ENCODE measurements at places on chromosomes 1 and 21.

- DNase-seq: no peak
Measured at GRCh38 chr1:42949312-42950115, 9.2 kb downstream of the SLC2A1 start.

DNA sequence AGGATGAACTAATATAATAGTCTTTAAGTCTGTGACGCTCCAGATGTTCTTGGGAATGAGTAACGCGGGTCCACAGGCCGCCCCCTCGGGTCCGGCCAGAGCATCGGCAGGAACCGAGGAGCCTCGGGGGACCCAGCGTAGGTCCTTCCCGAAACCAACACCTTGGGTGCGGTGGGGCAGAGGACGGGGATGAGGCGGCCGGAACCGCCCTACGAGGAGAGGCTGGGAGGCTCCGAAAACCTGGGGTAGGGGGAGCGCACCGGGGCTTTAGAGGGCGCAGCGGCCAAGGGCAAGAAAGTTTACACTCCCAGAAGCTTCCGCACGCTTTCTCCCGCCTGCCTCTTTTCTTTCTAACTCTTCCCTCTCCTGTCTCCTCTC is 7.1 kb downstream of the DMRTA2 start:
- DNase-seq: no peak

DNA sequence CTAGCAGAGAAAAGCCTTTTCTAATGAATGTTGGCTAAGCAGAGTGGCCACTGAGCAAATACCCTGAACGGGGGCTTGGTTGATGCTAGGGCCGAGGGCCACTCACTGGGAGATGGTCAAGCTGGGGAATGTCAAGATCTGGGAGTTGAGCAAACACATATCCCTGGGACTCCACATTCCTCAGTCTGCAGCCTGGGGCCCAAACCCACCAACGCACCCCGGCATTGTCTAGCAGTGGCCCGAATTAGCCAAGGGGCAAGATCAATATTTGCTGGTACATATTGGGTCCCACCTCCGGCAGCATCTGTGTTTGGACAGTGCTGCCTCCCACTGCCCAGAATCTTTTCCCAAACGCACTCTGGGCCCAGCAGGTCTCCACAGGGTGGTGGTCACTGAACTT is 144.1 kb downstream of the TRABD2B start:
- DNase-seq: no peak

- DNase-seq: no peak
Measured at GRCh38 chr1:185368913-185369491, 52.0 kb upstream of the IVNS1ABP start.

DNA sequence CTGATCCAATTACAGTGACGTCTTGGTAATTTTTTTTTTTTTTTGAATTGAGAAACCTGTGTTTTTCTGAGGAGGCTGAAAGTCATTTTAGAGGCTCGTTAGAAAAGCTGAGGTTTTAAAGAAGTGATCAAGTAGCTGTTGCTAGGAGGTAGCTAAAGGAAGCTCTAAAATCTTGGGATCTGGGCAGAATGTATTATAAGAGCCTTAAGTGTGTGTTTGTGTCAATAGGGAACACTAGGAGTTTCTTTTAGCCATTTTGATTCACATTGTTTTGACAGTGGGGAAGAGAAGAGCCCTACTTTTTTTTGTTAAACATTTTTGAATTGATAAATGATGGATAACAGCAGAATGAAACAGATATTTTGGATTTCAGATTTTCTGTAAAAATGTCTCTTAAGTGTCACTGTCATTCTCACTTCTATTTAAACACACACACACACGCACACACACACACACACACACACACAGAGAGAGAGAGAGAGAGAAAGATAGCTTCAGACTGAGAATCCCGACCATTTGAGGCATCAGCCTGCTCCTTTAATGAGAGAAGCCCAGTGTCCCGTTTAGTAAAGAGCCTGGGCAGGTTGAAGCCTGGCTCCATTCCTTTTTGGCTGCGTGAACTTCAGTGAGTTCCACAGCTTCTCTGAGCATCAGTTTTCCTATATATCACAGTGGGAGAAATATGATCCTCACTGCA is 79.1 kb upstream of the GPR88 start:
- no peak for DNase-seq

- no peak for DNase-seq
Measured at GRCh38 chr1:184514447-184514846, 127.6 kb downstream of the C1orf21 start.

DNA sequence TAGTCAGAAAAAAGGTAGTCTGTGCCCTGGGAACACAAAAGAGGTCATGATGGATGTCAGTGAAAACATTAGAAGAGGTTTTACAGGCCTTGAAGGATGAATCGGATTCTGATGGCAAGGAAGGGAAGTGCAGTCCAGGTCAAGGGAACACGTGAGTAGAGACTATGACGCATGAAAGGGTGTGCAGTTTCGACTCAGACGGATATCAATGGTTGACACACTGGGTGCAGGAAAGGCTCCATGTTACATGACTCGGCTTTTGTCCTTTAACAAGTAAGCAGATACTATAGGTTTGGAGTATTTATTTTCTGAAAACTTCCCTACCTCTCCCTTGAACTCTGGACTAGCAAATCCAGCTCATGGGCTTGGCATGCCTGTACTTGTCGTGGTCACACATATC is 55.3 kb downstream of the SEC16B start:
- no peak for DNase-seq

DNA sequence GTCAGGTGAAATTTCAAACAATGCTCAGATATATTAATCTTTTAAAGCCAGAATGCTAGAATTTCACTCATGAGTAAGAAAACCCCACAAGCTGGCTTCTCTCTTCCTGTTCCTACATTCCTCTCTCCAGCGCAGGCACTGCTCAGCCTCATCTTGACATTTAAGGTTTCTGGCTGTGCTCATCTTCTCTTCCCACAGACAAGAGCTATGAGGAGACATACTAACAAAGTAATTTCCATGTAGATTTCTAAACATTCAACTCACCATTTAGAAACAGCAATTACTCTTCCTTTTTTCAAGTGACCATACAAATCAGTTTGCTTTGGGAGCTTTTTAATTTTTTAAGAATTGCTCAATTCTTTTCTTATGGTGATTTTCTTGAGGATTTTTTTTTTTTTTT is 7.8 kb upstream of the LRRC8D start:
- DNase-seq: no peak

- no peak for DNase-seq
Measured at GRCh38 chr1:85934516-85934915, 222.1 kb downstream of the COL24A1 start.
